ENCODE measurements at places on chromosomes 7 and 10.

GRCh38 chr10:23479798-23480473, 41.1 kb downstream of the OTUD1 start:
- DNase-seq: no peak

GRCh38 chr10:4093438-4093837, 308.4 kb upstream of the KLF6 start:
- DNase-seq: no peak

- DNase-seq: no peak
Observed at GRCh38 chr10:99279626-99280111, 44.0 kb upstream of the HPSE2 start.

DNA sequence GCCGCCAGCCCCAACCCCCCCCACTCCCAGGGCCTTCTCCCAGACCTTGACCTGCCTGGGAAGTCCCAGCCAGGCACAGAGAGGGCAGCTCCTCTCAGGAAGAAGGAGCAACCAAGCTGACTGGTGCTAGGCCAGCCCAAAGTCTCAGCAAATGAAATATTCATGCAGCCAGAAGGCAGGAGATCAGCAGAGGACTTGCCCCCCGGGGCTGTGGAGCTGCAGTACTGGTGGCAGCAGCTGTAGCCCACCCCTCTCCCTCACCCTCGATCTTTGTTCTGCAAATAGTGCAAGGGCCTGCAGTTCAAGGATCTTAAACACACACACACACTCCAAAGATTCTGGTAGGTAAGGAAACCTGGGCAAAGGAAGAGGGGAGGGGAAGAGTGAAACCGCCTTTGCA, 3.5 kb upstream of the SRRM3 start:
- DNase-seq: no peak

GRCh38 chr7:157969995-157970394, 617.6 kb downstream of the PTPRN2 start:
- DNase-seq: no peak

DNA sequence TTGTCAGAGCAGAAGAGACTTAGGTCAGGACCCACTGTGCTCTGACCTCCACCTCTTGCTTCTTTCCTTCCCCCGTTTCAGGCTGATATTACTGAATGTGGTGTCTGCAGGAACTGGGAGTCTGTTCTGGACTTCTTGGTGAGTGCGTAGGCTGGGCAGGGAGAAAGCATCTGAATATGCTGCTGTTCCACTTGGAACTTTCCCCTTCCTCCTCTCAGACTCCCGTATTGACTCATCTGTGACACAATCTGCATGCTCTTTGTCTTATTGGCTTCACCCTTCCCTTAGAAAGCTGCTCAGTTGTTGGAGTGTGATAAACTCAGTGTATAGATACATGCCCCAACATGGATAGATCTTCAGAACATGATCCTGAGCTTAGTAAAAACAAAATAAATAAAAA, 137.6 kb upstream of the HABP2 start:
- no peak for DNase-seq

- no peak for DNase-seq
Observed at GRCh38 chr7:51340029-51340838, 23.6 kb upstream of the COBL start.

DNA sequence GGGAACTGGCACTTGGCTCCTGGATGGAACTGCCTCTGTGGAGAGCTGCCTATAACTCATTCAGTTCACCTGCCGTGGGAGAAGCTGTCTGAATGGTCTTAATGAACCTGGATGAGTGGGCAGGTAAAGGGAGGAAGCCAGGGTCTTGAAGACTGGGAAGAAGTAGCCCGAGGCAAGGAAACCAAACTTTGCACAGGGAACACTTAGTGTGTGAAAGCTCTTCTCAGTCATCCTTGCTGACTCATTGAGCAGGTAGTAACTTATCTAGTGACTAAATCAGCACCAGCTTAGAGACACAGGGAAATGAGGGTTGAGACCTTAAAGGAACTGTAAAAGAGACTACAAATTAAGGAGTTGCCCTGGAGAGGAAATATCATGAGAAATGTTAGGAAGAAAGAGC, 9.9 kb downstream of the LRRC4 start:
- no peak for DNase-seq

DNA sequence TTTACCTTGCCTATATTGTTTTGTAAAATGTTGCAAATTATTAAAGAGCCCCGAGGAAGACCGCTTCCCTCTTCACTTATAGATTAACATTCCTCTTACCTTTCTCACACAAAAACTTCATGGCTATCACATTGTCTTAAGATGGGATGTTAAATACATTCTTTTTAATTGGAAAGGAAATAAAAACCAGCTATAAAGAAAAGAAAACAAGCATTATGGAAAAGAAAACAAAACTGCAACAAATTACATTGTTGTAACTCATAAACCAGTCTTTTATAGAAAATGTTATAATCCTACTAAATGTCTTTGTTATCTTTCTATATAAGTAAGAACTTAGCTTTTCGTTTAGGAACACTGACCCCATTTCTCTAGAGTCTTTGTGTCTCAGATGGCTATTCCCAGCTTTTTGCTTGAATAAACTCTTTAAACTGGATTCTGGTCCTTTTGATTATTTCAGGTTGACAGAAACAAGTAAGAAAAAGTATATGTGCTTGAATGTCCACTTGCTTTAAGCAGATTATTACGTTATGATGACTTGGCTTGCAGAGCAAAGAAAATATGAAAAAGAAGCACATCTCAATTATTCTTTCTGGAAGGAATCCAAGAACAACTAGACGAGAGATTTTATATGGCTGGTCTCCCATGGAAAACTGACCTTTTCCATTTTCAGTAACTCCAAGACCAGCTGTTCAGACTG, 128.2 kb downstream of the AKR1D1 start:
- DNase-seq: no peak

DNA sequence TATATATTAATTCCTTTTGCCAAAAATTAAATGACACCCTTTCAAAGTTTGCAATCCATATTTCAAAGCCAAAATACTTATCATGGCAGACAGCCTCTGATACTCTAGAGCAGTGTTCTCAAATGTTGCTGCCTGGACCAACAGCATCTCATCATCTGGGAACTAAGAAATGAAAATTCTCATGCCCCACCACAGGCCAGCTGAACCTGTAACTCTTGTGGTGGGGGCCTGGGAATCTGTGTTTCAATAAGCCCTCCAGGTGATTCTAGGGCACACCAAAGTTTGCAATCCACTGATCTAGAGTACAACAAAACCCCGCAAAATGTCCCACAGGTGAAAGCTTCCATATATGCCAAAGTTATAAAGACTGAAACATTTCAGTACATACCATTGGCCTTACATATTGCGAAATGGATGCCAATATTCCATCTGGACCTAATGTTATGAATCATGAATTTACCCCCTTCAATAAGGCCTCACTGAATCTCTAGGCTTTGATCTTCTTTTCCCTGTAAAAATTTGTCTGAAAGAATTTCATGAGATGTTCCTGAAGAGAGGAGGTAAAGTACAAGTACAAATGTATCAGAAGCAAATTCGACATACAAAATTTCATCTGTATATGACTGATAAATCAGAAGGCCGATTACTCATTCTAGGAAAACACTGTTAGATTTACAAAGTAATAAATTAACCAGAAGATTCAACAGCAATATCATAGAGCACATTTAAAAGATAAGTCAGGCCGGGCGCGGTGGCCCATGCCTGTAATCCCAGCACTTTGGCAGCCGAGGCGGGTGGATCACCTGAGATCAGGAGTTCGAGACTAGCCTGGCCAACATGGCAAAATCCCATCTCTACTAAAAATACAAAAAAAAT, 25.3 kb upstream of the EPC1 start:
- DNase-seq: no peak

GRCh38 chr7:49389871-49390479, 383.5 kb upstream of the VWC2 start:
- DNase-seq: no peak

DNA sequence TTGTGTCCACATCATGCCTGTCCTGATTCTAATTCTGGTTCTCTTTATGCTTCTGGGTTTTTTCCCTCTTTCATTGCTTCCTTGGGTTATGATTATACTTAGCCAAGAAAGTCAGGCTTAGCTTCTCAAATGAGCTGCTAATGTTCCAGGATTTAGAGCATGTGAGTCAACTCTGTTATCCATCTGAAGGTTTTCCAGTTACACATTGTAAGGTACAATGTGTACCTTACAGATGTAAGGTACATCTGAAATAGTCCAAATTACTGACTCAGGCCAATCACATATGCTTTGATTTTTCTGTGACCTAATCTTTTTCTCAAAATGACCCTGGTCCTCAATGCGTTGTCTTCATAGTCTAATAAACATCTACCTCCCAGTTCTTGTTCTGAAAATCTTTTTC, 13.3 kb upstream of the MIOS start:
- no peak for DNase-seq

DNA sequence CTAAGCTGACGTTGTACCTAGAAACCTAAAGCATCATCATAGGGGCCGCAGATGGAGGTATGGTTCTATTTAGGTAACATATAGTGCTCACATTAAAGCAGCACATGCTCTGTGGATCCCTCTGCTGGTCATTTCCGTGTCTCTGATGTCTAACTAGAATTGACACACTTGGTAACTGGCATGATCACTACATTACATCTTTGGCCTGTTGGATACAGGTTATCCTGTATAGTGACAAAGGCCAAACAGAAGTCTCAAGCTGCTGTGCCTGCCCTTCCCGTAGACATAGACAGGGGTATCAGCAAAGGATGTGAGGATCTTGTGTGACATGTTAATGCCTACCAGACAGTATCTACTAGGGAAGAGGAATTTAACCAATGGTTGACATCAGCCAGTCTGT, 51.2 kb downstream of the KIF5B start:
- DNase-seq: no peak

GRCh38 chr7:11170175-11170574, 196.5 kb downstream of the PHF14 start:
- DNase-seq: no peak

GRCh38 chr7:29935111-29935510, 54.5 kb downstream of the SCRN1 start:
- no peak for DNase-seq
